ENCODE measurements at places on chromosomes 16 and 17.

- DNase-seq = no peak
Measured at GRCh38 chr17:74919440-74920305, 3.4 kb downstream of the USH1G start.

GRCh38 chr17:40329839-40330794 is 21.1 kb downstream of the RARA start:
- peak; percentile 50 for DNase-seq

DNA sequence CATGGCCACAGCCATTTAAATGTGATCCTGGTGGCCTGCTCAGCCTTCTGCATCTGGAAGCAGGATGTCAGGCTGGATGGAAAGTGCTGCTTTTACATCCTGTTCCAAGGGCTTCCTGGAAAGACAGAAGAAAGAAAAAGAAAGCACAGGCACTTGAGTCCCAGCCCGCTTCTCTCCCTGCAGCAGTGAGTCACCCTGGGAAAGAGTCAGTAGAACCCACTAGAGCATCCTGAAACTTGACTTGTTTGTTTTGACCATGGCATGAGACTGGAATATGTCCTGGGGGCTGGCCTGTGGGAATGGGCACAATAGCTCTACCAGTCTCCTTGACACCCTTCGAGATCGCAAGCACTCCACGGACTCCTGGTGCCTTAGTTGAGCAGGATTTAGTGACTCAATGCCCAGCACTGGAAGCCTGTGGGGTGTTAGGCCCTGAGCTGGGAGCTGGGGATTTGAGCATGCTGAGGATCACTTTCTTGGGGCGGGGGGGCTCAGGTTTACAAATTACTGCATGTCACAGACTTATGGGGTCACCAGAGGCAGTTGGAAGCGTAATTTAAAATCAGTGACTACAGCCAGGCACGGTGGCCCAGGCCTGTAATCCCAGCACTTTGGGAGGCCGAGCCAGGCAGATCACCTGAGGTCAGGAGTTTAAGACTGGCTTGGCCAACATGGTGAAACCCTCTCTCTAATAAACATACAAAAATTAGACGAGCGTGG is 22.1 kb upstream of the GNA13 start:
- DNase-seq = no peak

GRCh38 chr17:15238676-15239422 is 26.3 kb downstream of the PMP22 start:
- DNase-seq = no peak

DNA sequence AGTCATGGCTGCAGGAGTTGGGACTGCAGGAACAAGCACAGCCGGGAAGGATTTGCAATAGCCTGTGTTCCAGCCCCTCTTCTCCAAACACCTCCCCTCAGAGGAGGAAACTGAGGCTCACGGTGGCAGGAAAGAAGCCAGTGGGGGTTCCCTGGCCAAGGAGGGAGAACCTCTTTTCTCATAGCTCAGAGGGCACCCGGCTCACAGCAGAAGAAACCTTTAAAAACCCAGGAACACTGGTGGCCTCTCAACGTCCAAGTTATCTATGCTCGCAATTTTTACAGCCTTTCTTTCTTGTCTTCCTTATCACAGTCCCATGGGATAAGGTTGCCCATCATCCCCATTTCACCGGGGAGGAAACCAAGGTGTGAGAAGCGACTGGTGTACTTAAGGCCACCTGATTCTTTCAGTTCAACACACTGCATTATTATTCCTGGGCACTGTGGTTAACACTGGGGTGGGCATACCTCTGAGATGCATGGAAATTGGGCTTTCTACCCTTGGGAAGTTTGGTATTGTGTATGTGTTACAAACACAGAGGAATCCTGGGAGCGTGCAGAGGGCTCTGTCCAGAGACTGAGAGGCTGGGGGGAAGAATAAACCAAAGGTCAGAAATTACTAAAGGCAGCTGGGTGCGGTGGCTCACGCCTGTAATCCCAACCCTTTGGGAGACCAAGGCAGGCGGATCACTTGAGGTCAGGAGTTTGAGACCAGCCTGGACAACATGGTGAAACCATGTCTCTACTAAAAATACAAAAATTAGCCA is 791 bp upstream of the ZNF629 start:
- DNase-seq = no peak

DNA sequence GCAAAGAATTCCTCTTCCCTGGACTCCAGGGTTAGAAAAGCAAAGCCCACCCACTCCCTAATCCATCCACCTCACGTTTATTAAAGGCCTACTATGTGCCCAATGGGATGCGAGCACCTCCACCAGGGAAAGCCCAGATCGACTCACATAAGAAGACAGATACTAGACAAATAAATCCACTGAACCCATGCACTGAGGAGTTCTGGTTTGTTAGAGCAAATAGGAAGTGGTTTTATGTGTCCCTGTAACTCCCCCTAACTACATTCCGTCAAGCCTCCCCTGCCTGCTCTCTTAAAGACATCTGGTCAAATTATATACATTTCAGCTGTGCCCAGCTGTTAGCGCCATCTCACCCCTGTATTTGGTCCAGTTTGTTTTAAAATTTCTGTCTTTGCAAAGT is 218.5 kb upstream of the RPL38 start:
- DNase-seq = no peak

DNA sequence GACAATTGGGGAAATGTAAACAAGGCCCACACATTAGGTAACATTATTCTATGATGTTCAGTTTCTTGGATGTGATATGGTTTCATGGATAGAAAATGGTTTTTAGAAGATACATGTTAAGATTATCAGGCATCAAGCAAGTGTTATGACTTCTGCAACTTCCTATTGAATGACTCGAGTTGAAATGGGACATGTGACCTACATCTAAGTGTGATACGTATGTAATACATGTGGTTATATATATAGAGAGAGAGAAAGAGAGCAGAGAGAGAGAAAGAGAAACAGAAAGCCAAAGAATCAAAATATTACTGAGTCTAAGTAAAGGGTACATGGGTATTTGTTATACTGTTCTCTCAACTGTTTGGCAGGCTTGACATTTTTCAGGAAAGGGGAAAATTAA is 1.7 kb downstream of the TMEM170A start:
- no peak for DNase-seq

- DNase-seq = no peak
Measured at GRCh38 chr17:79871131-79871530, 31.9 kb upstream of the CBX4 start.

DNA sequence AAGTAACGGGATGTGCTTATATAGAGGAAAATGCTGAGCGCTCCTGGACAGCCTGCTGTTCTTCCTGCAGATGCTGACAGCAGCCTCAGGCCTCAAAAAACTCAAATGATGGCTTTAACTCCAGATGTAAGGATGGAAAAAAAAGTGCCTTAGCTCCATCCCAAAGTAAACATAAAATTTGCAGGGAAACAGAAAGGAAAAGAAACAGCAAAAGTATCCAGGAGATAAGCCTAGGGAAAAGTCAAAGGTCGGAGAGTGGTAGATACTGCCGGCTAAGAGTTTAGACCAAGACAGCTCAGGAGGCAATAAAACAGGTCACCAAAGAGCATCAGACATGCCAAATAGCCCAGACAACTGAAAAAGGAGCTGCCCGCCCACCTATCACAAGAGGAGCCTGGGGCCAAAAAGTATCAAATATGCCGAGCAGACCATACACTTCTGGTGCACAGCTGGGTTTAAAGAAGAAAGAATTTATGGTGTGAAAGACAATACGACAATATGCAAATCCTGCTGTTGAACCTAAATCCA is 6.9 kb downstream of the KRT31 start:
- DNase-seq = no peak

DNA sequence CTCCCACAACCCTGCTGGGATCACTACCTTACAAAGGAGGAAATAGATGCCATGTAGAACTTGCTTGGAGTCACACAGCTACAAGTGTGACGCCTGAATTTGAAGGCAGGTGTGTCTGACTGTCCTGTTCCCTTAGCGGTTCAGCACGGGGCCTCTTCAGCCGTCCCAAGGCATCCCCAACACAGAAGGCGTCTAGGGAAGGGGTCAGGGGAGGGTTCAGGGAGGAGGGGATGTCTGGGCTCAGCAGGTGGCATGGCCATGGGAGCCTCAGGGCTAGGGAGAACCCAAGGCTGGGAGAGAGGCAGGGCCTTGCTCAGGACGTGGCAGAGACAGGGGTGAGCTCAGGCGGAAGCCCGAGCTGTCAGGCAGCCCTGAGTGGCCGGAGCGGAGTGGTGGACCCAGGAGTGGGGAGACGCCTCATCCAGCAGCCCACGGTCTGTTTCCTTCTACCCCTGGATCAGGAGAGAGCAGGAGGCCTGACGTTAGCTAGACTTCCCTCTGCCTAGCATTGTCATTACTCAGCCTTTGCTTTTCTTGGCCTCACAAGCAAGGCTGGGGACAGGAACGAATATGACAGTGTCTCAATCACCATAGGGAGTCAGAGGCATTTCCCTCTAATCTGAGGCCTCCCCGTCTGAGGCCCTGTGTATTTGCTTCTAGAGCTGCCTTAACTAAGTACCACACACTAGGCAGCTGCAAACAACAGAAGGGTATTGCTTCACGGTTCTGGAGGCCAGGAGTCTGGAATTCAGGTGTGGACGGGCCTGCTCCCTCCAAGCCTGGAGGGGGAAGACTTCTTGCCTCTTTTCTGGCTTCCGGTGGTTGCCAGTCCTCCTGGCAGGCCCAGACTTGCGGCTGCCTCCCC is 31.3 kb upstream of the ANKRD40CL start:
- no peak for DNase-seq

GRCh38 chr16:87392821-87393679 is 914 bp downstream of the MAP1LC3B start:
- DNase-seq = no peak

DNA sequence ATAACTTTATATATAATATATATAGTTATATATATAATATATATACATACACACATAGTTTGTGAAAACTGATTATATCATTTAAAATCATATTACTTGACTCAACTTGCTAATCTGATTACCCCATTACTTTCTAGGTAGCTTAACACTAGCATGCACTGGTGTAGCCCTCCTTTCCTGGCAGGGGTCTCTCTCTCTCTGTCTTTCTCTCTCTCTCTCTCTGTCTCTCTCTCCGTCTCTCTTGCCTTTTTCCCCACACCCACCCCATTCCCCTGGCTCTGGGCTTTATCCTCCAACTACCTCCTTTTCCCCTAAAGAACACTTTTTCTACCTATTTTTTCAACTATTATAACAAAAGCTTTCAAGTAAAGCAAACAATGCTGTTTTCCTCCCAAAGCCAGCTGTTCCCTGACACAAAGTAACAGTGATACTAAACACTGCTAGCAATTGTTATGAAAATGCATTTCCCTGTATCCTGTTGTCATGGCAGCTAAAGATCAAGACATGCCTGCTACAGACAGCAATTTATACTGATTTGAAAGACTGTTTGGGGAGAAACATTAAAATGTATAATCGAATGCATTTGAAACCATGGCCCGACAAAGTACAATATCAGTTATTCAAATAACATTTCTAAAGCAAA is 89.4 kb downstream of the CHD9NB start:
- no peak for DNase-seq

DNA sequence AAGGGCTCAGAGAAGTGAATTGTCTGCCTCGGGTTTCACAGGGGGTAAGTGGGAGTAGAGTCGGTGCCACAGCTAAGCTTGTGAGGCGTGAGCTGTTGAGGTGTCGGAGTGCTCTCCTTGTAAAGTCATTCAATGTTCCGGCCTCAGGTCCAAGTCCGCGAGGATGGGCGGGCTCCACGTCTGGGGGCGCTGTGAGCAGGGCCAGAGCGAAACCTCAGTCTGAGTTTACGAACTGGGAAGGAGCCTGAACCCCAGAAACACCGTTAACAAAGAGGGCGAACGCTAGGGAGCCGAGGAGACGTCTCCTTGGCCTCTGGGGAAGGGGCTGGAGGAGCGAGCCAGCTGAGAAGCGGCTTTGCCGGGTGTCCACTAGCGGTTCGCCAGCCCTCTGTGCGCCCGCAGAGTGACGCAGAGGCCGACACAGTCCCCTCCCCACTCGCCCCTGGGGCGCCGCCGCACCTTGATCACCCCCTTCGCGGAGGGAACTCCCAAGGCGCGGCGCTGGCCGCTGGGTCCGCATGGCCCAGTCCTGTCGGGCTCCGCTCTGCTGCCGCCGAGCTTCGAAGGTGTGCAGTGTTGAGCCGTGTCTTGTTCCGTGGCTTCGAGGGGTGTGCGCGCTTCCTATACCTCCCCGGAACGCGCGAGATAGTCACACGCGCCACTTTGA is 4.9 kb downstream of the IRX3 start:
- DNase-seq = no peak

DNA sequence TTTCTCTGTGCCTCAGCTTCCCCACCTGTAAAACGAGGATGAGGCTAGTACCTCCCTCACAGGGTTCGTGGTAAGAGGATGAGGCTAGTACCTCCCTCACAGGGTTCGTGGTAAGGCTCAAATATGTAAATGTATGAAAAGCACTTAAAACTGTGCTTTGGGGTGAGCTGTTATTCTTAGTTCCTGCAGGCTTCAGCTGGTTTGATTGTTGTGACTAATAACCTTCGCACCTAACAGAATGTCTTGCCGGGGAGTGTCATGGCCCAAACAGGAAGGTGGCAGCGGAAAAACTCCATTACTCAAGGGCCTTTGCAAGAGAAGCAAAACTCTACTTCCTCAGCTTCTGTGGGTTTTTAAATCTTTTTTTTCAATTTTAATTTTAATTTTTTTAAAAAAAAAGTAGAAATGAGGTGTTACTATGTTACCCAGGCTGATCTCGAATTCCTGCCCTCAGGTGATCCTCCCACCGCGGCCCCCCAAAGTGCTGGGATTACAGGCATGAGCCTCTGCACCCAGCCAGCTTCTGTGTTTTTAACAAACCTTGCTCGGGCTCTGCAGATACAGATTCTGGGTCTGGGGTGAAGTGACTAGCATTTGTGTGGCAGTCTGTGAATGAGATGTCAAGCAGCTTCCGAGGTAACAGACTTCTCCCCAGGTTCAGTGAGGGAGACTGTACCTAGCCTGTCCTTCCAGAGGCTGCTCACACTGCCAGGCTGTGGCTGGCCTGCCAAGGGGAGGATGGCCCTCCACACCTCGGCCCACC is 103.0 kb downstream of the RAB11FIP4 start:
- peak; percentile 89 for DNase-seq

DNA sequence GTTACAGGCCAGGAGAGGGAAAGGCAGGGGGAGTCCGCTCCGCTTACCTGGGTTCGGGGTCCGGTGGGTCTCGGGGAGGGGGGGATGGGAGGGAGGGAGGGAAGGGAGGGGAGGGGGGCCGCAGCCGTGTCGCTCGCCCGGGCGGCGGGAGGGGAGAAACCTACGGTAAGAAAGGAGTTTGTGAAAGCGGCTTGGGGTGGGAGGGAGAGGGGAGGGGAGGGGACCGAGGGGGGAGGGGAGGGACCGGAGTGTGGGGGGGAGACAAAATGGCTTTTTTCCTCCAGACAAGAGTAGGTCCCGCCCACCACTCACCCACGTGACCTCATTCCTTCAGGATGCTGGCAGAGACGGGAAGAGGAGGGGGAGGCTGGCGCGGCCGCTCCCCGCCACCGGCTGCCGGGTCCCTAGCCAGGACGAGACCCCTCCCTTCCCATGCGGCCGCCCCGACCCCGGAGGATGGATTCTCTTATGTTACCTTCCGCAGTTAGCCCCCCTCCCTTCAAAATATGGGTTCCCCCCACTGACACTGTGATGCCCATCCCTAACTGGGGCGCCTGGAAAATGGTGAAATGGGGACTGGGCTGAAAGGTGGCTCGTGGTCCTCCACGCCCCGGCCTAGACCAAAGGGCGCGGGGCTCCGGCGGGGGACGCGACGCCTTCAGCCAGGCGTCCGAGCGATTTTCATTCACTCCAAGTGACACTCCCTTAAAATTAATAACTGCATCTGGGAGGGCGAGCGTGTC is at the start of gene PCGF2:
TSS of gene PCGF2 (minus strand) at position 188 of the 743 bp plus-strand sequence. CDS start 7,934 bp downstream, outside the sequence.
- DNase-seq = no peak

- no peak for DNase-seq
Measured at GRCh38 chr16:63703612-63704011, 1418.3 kb downstream of the CDH11 start.

Measured in bone marrow (tissue), 2 donors.